Activated CD4-positive, alpha-beta T cell treated with anti-CD3 and anti-CD28 coated beads, Interleukin-2, amount 50 U/mL, for 16 hours (primary cell): ENCODE measurements at places on chromosomes 16 and 17.

DNA sequence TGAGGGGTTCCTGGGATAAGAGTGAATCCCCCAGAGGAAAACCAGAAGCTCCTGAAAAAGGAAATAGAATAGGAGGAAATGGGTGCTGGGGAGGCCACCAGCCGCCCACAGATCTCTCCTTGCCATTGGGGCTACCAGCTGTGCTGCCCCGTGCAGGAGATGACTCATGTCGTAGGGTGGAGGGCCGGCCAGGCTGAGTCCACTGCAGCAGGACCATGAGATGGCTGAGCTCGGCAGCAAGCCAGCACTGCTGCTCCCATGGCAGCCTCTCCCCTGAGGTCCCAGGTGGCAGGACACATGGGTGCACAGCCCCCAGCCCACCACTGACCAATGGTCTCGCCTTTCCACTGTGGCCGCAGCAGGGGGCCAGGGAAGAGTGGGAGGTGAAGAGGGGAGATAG, 95.5 kb downstream of the GNAO1 start:
- DNase-seq: no peak

- peak; percentile 22 for DNase-seq
Measured at GRCh38 chr16:19804538-19805323, 79.9 kb downstream of the GPRC5B start.

DNA sequence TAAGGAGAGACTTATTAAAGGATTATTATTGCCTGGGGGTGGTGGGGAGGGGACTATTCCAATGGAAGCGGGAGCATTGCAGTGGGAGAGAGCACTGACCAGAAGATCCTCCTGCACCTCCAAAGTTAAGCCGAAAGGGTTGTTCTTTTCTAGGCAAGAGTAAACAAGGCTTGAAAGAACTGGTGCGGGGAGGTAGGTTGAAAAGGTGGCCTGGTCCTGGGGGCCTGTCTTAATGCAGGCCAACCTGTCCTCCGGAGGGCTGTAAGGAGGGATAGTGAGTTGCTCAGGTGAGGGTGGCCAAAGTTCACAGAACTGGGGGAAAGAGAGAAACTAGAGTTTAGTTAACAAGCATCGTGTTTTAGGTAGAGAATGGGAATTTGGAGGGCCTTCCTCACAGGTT, 65.3 kb downstream of the RAB11FIP4 start:
- DNase-seq: no peak

- no peak for DNase-seq
Measured at GRCh38 chr16:81181013-81181720, 57.3 kb upstream of the BCO1 start.

- peak; percentile 77 for DNase-seq
Measured at GRCh38 chr17:28725660-28726225, 290 bp downstream of the TLCD1 start.
